ENCODE measurements at places on chromosomes 2 and 18.

GRCh38 chr2:63613391-63613901 is 24.7 kb downstream of the MDH1 start:
- DNase-seq: no peak

DNA sequence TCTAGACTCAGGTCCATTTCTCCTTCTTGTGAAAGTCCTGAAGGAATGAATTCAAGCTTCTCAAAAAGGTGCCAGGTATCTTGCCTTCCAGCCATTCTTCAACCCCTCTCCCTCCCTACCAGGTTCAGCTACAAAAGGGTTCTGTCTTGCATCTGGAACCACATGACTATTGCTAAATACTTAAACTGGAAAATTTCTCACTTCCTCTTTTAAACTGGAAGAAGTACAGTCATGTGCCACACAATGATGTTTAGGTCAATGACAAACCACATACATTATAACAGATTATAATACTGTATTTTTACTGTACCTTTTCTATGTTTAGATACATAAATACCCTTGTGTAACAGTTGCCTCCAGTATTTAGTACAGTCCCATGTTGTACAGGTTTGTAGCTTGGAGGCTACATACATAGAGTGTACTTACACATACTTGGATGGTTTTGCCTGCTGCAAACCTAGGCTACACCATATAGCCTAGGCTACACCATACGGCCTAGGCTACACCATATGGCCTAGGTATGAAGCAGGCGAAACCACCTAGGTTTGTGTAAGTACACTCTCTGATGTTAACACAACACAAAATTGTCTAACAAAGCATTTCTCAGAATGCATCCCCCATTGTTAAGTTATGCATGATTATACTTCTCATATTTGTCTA is 142.0 kb upstream of the DNMT3A start:
- no peak for DNase-seq

GRCh38 chr2:121098556-121098955 is 186.4 kb downstream of the TFCP2L1 start:
- DNase-seq: no peak

- DNase-seq: no peak
These were observed 121.6 kb downstream of the TXNL1 start for GRCh38 chr18:56516789-56517188.

DNA sequence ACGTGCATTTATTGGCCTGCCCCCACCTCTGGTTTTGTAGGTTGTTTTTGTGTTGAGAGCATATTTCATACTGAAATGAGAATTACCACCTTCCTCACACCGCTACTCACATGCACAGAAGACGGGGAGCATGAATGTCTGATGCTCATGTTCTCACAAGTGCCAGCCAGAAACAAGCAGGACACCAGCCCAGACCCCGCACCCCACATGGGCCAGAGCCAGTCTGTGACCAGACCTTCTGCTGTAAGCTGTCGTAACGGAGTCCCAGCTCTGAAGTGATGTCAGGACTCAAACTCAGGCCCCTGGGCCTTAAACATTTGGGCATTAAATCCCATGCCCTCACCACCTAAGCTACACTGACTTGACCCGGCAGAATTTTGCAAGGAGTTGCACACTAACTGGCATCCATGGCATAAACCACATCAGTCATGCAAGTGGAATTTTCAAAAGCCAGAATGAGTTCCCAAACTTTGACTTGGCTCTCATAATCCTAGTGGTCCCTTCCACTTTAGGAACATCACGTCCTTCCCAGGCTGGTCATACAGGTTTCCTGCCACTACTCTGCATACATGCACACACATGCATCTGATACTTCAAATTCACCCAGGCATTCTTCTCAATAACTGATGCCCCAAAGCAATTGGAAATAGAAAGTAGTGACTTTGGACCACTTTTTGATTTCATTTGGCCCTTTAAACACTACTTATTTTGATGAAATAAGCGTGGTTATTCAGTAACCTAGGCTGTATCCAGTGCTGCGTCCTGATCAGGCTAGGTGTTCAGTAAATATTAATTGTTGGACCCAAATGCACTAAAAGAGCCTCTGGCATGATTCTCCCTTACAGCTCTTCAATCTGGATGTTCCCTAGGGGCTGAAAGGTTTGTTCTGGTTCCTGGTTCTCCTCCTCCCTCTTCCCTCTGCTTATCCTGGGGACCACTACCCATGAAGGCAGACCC is 223.1 kb upstream of the ID2 start:
- DNase-seq: no peak

- DNase-seq: no peak
These were observed 64.9 kb downstream of the EPAS1 start for GRCh38 chr2:46361920-46362666.
